Activated CD8-positive, alpha-beta T cell treated with anti-CD3 and anti-CD28 coated beads, Interleukin-2, amount 10 ng/mL, durations not matched to agents 7 days and 5 days (primary cell): ENCODE measurements at places on chromosomes 7 and 10. TPM values are rescaled to one million over a fixed set of nuclear protein-coding genes. Genes with fewer than 3 reads are reported as not detected.

GRCh38 chr10:22959950-22960349 lies 32.1 kb downstream of the ARMC3 start:
- DNase-seq = no peak
- no peaks in the 10 kb centered on the region for H3K4me1 ChIP-seq
- no peaks in the 10 kb centered on the region for H3K36me3 ChIP-seq
- peaks cover 3% of the 10 kb centered on the region for H3K27me3 ChIP-seq

- H3K4me1 ChIP-seq = no peaks in the 10 kb centered on the region
- DNase-seq = no peak
- H3K27me3 ChIP-seq = no peaks in the 10 kb centered on the region
- H3K36me3 ChIP-seq = no peaks in the 10 kb centered on the region
Measured at GRCh38 chr10:117684672-117685211, 142.2 kb downstream of the EMX2 start.

DNA sequence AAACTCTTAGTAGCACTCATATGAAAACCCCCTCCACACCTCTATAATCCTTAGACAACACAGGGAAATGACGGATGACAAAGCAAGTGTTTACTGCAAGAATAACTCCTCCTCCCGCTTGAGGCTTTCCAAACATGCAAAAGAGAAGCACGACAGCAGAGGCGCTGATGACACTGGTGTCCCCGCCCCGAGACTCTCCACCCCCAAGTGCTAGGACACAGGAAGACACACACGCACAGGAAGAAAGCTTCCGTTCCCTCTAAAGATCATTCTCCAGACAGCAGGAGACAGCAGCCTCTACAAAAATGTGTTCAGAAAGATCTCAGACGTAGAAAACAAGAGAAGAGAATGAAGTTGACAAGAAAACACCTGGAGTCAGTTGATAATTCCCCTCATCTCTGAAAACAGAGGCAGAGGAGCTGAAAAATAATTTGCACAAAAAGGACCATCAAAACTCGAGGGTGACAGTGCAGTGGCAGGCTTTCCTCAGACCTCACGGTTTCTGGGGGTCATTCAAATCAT lies 90.2 kb downstream of the DLG5 start:
- peaks cover 16% of the 10 kb centered on the region for H3K4me1 ChIP-seq
- H3K36me3 ChIP-seq = no peaks in the 10 kb centered on the region
- peak overlapping the region; percentile 42 for H3K4me3 ChIP-seq
- DNase-seq = peak; percentile 84
- H3K27ac ChIP-seq = peak overlapping the region; percentile 90
- H3K27me3 ChIP-seq = no peaks in the 10 kb centered on the region

- H3K4me1 ChIP-seq = peaks cover 19% of the 10 kb centered on the region
- H3K36me3 ChIP-seq = no peaks in the 10 kb centered on the region
- peak overlapping the region; percentile 89 for H3K4me3 ChIP-seq
Measured at GRCh38 chr7:129824291-129825208, 128.2 kb downstream of the UBE2H start.

DNA sequence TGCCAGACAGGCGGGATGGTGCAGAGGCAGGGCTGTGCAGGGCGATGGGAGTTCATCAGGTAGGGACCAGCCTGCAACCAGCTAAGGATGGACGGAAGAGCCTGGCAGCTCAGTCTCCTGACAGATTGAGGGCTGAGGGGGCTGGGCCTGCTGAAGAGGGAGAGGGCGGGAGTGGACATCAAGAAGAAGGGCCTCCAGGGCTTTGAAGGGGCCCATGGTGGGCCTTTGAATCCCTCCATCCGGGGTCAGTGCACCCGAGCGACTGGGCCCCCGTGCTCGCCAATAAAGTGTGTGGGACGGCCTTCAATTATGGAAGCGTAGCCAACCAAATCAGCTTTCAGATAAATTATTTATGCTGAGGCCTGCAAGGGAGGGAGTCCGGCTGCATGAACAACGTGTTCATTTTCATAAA lies 431.2 kb downstream of the RPS24 start:
- H3K27me3 ChIP-seq = peaks cover 5% of the 10 kb centered on the region
- no peak for DNase-seq
- no peak overlapping the region for H3K4me3 ChIP-seq
- H3K36me3 ChIP-seq = no peaks in the 10 kb centered on the region
- no peak overlapping the region for H3K27ac ChIP-seq

DNA sequence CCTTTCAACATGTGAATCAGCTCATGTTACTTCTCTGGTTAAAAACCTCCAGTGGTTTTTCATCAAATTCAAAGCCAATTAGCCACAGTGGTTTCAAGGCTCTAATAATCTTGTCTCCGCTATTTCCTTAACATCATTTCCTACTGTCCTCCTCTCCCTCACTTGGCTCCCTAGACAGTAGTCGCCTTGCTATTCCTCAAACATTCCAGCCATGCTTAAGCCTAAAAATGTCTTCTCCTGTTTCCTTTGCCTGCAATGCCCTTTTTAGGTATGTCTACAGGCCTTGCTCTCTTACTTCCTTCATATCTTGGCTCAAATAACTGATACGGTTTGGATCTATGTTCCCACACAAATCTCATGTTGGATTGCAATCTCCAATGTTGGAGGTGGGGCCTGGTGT lies 779.4 kb upstream of the LRRN3 start:
- H3K27me3 ChIP-seq = no peaks in the 10 kb centered on the region
- H3K4me3 ChIP-seq = no peak overlapping the region
- no peaks in the 10 kb centered on the region for H3K4me1 ChIP-seq
- DNase-seq = no peak
- no peaks in the 10 kb centered on the region for H3K36me3 ChIP-seq
- H3K27ac ChIP-seq = no peak overlapping the region

DNA sequence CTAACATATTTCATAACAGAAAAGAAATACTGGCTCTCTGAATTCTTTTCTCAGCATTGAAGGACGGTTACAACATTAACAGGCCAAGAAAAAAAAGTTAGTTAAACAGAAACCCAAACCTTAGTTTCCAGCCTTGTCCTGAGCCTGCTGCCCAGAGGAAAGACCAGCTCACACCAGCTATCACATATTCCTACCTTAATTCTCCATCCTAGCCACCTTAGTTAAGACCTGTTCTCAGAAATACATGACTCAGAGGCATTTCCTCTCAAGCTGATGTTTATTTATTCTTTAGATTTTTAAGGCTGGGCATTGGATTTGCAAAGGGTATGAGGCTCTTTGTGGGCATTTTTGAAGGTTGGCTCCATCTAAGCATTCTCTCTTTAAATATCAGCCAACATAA lies 34.3 kb upstream of the ADAM12 start:
- no peak overlapping the region for H3K27ac ChIP-seq
- no peaks in the 10 kb centered on the region for H3K36me3 ChIP-seq
- H3K27me3 ChIP-seq = no peaks in the 10 kb centered on the region
- H3K4me1 ChIP-seq = no peaks in the 10 kb centered on the region
- no peak for DNase-seq
- H3K4me3 ChIP-seq = no peak overlapping the region

The STOX1 gene
- total RNA-seq = 0.42 TPM

The HTR7 gene
- total RNA-seq = not detected
